ENCODE measurements at places on chromosomes 3 and 15.

GRCh38 chr3:11605398-11605797, 38.3 kb downstream of the VGLL4 start:
- DNase-seq, result no peak

- no peak for DNase-seq
Observed at GRCh38 chr3:87035339-87035738, 44.4 kb upstream of the VGLL3 start.

- no peak for DNase-seq
Observed at GRCh38 chr15:34768530-34768929, 13.7 kb upstream of the GJD2 start.

GRCh38 chr15:80816936-80817335, 37.8 kb downstream of the CEMIP start:
- no peak for DNase-seq

DNA sequence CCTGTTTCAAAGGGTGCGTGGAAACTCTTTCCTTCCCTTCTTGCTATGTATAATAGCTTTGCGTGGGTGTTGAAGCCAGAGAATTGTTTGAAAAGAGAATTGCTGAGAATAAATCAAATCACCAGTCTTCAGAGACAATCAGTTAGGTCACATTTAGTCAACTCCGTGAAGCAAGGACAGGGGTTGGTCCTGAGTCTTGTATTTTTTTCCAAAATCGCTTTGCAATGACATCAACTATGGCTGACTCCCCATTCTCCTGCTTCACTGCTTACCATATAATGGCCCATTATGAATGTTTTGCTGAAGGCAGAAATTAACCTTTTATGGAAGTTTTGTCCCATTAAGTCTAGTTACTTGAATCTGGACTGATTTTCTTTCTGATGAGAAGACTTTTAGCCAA, 852.8 kb downstream of the AGBL1 start:
- DNase-seq, result no peak

DNA sequence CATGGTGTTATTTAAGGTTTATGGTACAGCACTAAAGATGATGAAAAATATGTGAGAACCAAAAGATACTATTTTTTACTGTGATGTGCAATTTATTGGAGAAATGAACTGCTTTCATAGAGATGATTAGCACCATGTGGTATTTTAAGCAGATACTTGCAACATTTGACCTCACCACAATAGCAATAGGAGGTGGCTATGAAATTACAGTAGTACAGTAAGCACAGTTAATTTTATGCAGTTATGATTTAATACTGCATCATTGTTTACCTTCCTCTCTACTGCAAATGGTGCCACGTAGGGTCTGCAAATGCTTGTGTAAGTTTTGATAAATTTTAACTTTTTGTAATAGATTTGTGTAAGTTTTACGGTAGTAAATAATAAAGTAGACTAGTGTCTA, 14.0 kb downstream of the PYGO1 start:
- DNase-seq, result no peak

GRCh38 chr15:66938114-66938830, 127.1 kb upstream of the SMAD3 start:
- no peak for DNase-seq

- no peak for DNase-seq
Observed at GRCh38 chr15:100760357-100760903, 119.2 kb upstream of the ALDH1A3 start.

DNA sequence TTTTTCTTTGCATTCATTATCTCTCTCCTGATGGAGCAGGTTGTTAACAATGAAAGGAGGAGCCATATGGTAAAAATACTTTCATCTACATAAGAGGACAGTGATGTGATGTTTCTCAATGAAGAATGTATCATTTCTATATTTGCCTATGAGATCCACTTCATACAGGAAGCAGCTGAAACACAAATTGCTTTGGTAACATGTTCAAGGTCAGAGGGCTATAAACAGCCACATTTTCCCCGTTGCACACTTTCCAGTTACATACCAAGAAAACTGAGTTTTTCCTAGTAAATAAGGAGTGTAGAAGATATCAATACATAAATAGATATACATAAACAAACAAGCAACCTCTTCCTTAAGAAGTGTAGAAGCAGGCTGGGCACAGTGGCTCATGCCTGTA, 32.6 kb upstream of the GYG1 start:
- no peak for DNase-seq

DNA sequence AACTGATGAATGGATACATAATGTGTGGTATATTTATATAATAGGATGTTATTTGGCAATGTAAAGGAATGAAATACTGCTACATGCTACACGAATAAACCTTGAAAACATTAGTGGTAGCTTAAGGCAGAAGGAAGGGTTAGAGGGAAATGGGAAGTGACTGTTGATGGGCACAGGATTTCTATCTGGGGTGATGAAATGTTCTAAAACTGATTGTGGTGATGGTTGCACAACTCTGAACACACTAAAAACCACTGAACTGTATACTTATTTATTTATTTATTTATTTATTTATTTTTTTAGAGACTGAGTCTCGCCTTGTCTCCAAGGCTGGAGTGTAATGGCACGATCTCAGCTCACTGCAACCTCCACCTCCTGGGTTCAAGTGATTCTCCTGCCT, 24.8 kb upstream of the SHISA5 start:
- DNase-seq, result no peak

DNA sequence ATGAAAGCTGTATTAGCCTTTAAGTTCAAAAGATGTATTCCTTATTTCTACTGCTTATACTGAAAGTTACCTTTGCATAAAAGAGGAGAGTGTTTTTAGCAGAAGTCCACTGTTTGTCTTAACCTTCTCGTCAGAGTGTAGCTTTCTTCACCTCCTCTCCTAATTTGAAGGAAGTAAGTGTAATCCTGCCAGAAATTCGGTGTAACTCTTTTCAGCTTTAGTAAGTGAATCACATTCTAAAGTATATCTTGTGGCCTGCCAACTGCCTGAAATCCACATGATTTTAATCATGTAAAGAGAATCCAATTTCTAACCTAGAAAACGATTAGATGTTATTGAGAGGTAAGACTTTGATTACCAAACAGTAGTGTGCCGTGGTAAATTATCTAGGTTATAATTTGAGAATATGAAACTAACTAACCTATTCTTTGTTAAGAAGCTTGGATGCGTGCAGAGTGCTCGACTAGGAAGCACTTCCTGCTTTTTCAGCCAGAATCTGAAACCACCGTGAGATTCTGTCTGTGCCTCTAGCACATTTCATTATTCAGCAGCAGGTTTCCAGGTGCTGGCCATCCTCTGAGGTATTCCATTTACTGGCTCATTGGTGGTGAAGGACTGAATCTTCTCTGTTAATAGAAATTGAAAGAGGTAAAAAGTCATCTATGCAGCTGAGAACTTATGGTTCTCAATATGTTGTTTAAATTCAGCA, 7.5 kb downstream of the GYG1 start:
- DNase-seq, result no peak

GRCh38 chr3:115301364-115301860, 154.3 kb upstream of the ZBTB20 start:
- no peak for DNase-seq

GRCh38 chr3:66372681-66373350, 128.0 kb downstream of the LRIG1 start:
- DNase-seq, result no peak

DNA sequence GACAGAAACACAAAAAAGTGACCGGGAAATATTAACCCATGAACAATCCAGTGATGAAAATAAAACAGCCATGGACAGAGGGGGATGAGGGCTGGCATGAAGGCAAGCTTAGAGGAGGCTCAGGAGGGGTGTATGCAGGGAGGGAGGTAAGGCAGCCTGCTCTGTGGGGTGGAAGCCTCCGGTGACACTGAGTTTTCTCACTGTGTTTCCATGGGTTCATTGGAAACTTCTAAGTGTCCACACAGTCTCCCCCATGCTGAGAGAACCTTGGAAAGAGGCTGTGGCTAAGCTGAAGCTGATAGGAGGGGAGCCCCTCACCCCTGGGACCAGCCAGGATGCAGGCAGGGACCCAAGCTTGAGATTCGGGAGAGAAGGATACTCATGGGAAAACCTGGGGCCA, 6.8 kb upstream of the SKOR1 start:
- DNase-seq, result no peak

GRCh38 chr3:76198086-76198485, 412.7 kb upstream of the ZNF717 start:
- DNase-seq, result no peak

DNA sequence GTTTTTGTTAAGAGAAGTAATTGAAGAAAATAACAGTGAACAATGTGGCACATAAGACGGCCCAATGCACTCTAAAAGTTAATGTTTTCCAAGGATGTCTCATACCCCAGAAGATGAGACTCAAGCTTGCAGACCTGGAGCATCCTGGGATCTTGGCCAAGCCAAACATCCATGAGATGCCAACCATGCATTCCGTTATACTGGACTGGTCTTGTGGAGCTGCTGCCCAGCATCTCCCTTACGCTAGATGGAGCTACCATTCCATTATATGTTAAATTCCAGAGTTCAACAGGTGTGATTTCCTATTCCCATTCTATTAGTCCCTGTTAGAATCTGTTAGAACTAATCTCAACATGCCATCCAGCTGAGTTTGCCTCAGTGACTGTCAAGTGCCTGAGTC, 181.8 kb downstream of the PDCD6IP start:
- DNase-seq, result no peak

DNA sequence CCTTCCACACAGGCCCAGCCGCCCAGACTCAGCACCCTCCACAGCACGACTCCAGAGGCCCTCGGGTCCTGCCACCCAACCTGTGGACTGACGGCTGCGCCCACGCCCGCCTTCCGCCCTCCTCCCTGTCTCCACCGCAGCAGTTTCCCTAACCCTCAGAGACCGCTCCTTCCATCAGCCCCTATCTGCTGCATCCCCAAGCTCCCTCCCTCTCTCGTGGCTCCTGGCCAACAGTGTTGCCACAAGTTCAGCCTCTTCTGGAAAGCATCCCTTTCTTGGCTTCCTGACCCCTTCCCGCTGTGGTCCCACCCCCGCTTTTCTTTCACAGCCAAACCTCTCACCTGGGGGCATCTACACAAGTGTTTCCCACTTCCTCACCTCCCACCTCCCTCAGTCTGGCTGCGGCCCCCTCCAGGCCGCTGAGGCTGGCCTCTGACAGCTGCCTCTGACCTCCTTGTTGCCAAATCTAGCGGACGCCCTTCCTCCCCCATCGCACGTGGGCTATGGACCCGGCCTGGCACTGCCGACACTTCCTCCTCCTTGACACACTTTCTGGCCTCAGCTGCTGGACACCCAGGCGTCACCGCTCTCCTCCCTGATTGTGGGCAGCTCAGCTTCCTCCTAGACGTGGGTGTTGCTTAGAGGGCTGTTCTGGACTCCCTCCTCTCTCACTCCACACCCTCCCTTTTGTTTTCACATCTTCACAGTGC, 168.8 kb upstream of the TLE3 start:
- no peak for DNase-seq

GRCh38 chr3:186476044-186476468, 68.1 kb downstream of the CRYGS start:
- DNase-seq, result no peak

DNA sequence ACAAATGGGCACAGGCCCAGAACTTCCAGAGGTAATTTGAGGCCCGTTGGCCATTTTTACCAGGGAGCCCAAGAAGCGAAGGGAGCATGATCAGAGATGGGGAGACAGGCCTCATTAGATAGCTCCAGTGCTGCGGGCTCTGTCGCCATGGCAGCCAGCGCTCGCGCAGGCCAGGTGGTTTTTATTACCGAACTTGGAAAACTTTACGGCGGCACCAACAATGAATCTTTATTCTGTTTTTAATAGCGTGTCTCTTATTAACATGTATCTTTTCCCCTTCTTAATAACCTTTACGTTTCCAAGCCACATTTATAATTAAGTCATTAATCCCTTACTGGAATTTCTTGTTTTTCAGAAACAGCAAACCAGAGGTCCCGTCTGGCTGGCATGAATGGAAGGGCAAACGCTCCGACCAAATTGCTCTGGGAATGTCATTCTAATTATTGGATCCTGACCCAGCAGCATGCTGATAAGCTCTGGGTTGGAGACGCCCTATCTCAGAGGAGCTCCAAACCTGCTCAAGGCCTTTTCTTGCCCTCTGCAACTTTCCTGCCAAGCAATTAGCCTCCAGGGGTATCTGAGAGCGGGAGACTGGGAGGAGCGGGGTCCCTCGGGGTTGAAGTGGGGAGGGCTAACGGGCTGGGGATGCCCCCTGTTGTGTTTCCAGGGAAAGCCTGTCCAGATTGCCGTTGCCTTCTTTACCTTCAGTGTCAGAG, 256.4 kb downstream of the TLE3 start:
- no peak for DNase-seq

DNA sequence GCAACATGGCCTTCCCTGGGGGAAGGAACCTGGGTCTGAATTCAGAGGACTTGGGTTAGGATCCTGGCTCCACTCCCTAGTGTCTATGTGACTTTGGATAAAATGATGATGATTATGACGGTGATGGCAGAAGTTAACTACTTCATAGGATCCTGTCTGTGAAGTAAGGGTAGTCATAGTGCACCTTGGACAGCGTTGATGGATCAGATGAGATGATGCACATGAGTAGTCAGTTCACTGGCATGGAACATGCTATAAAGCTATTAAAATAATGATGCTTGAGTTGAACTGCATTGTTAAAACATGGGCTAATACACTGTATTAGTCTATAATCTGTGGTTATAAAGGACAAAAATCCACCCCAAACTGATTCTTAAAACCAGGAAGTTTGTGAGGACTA, 62.0 kb downstream of the EEFSEC start:
- DNase-seq, result no peak

DNA sequence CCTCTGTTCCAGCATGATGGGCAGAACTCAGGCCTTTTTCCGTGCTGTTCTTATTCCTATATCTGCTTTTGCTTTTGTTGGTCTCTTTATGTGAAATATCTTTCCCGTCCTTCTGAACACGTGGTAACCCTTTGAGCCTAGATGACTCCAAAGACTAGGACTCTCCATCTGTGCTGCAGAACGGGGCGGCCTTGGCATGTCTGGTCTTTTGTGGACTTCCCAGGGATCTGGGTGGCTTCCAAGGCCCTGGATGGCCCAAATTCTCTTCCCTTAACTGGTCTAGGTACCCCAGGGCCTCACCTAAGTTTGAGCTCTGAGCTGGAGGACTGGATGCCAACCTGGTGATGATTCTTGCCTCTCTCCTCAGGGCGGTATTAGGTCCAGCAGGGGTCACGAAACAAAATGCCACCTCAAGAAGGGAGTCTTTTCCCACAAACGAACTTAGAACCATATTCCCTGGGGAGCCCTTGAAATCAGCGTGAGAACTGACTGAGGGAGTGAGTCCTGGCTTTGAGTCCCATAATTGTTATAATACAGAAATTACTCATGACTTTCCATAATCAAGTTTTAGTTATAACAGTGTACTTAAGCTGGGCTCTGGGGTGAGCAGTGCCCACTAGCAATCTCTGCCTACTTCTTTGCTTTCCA, 13.8 kb downstream of the TLNRD1 start:
- no peak for DNase-seq

All from stimulated activated CD8-positive, alpha-beta memory T cell treated with anti-CD3 and anti-CD28 coated beads, Interleukin-15, amount 100 ng/mL, for 1 hour (primary cell).